ENCODE measurements at places on chromosomes 13 and 19. TPM values are rescaled to one million over a fixed set of nuclear protein-coding genes. Genes with fewer than 3 reads are reported as not detected.

DNA sequence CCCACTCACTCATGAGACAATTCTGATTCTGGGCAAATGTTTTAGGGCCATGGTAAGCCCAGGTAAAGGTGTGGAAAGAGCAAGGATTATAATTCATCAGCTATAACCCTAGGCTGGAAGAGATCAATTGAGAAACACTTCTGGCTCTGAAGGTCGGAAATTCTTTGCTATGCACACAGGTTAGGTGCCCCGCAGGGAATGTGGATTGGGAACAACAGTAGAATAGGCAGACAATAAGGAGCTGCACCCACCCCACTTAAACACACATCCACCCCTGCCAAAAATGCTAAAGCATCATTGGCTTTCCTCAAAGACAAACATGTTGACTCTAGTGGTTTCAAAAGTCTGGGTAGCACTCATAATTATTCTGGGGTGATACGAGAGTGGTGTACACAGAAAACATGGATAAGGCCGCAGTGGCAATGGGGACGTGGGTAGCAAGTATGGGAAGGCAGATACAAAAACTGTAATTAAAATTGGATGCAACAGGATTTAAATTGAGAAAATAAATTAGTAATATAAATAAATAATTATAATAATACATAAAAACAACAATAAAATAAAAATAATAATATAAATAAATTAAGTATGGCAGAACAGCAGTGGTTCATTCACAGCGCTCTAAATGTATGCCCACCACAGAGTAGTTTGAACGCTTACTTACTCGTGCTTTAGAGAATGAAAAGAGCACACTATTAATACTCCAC is 8.6 kb downstream of the EFNB2 start:
- DNase-seq: no peak

GRCh38 chr19:1237027-1237659 is 662 bp downstream of the CBARP start:
- DNase-seq: no peak

DNA sequence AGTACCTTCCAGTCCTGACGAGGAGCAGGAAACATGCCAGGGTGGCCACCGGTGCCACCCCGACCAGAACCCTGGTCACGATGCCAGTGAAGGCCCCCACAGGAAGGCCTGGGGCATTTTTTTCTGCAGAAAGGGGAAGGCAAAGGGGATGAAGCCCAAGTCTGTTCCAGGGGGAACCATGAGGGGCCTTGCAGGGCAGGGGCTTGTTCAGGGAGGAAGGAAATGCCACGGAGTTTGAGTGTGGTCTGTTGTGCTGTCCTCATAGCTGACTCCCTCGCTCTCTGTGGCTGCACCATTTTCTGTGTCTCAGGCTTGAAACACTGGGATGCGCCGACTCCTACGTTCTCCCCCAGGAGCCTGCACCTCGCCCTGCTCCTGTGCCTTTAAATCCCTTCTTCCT is 27.5 kb upstream of the CEACAM1 start:
- no peak for DNase-seq

GRCh38 chr13:79901336-79901735 is 420.4 kb downstream of the NDFIP2 start:
- DNase-seq: no peak

Gene FCAR
- total RNA-seq: not detected

- DNase-seq: no peak
Measured at GRCh38 chr19:18167975-18168645, 5.5 kb upstream of the IFI30 start.

DNA sequence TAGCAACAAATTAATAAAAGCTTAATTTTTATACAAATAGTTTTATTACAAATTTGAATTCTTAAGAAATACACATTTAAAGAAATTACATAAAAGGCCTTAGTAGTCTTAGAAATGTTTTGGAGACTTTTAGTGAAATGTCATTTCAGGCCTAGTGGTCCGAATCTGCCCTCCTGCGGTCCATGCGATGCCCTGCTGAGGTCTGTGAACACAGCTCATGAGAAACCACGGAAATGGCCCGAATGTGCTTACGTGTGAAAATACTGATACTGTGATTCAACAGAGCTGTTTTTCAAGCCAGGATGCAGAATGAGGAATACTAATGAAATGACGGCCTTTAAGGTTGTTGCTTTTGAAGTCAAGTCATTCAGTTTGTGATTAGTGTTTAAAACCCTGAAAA is 157.9 kb downstream of the COL4A1 start:
- no peak for DNase-seq

- no peak for DNase-seq
Measured at GRCh38 chr19:35524181-35524837, 3.8 kb downstream of the SBSN start.

All from renal cortical epithelial cell (primary cell).